ENCODE measurements at places on chromosomes 3 and 15.

- peak; percentile 48 for DNase-seq
These were observed 72.0 kb downstream of the CCNL1 start for GRCh38 chr3:157087780-157088600.

DNA sequence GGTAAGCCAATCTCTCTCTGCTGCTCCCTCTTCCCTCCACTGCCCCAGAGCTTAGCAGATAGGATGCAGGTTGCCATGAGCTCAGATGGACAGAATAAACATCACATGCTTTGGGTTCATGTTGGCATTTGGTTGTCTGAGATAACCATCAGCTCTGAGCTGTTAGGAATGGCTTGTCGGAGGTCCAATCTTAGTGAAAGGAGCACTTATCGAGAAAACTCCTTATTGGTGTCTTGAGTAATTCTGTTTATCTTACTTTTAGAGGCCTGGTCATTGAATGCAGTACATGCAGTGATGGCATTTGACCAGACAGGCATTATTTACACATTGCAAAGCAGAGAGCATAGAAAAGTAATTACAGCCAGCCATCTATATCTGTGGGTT, 99.7 kb downstream of the CEMIP start:
- DNase-seq = no peak

GRCh38 chr15:27065785-27066184, 94.8 kb downstream of the GABRG3 start:
- DNase-seq = no peak

- no peak for DNase-seq
These were observed 885.3 kb downstream of the SI start for GRCh38 chr3:164192974-164193373.

DNA sequence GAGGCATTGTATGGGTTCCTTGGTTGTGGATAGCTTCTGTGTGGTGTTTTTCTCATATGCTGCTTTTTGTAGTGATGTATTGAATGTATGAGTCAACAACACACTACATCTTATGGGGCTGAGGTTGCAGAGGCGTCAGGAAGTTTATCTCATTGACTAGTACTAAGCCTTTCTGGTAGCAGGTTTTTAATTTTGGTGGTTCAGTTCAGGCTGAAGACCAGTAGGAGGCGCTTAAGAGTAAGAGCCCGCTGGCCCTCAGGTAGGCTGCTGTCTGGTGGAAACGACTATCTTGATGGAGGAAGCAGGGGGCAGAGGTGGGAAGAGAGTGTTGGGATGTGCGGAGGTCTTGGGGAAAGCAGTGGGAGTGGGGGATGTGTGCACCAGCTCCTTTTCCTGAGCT, 62.4 kb downstream of the RTP4 start:
- no peak for DNase-seq

Measured in muscle of arm (tissue), 14 donors.